ENCODE measurements at places on chromosomes 1 and 21. TPM values are rescaled to one million over a fixed set of nuclear protein-coding genes. Genes with fewer than 3 reads are reported as not detected.

DNA sequence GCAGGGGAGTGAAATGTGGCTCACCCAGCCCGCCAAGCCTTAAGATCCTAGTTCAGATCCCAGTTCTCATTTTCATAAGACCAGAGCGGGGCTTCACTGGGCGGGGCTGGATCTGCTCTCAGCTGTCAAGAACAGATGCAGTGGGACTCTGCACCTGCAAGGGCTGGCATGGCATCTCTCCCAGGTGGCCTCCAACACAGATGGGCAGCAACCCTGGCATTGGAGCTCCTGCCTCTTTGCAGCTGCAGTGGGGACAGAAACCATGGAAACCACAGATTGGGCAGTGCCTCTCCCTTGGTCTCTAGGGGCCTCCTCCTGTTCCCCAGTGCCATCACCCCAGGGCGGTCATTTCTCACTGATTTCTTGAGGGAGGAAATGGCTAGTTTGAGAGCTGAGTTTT, 267.7 kb downstream of the PRDM2 start:
- no peak for DNase-seq

SPOCD1 gene
- 0.22 TPM for total RNA-seq

- DNase-seq: no peak
These were observed 11.6 kb downstream of the PEF1 start for GRCh38 chr1:31633117-31633516.

FMOD gene
- 173 TPM for total RNA-seq

DNA sequence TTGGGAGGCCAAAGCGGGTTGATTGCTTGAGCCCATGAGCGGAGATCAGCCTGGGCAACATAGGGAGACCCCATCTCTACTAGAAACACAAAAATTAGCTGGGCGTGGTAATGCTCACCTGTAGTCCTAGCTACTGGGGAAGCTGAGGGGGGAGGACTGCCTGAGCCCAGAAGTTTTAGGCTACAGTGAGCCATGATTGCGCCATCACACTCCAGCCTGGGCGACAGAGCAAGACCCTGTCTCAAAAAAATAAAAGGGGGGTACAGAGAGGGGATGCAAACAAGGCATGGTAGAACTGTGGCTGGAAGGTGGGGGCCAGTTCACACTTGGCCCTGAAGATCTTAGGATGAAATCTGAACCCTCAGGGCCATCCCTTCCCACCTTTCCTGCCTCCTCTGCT, 1.2 kb upstream of the C1orf210 start:
- no peak for DNase-seq

OR2T11 gene
- not detected for total RNA-seq

DNA sequence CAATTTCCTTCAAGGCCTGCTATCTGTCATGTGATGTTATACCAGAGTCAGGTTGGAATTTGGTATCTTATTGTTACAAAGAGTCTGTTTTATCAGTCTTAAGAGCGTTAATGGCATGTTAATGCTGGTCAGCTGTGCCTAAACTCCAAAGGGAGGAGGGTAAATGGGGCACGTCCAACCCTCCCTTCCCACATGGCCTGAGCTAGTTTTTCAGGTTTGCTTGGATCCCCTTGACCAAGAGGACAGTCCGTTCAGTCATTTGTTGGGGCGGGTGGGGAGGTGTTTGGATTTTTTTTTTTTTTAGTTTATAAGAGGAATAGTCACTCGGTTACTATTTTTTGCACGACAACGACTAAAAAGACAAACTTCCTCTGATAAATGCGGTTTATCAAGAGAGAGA, 63.8 kb upstream of the LYST start:
- peak; percentile 70 for DNase-seq

KCNN3 gene
- 5.6 TPM for total RNA-seq

DNA sequence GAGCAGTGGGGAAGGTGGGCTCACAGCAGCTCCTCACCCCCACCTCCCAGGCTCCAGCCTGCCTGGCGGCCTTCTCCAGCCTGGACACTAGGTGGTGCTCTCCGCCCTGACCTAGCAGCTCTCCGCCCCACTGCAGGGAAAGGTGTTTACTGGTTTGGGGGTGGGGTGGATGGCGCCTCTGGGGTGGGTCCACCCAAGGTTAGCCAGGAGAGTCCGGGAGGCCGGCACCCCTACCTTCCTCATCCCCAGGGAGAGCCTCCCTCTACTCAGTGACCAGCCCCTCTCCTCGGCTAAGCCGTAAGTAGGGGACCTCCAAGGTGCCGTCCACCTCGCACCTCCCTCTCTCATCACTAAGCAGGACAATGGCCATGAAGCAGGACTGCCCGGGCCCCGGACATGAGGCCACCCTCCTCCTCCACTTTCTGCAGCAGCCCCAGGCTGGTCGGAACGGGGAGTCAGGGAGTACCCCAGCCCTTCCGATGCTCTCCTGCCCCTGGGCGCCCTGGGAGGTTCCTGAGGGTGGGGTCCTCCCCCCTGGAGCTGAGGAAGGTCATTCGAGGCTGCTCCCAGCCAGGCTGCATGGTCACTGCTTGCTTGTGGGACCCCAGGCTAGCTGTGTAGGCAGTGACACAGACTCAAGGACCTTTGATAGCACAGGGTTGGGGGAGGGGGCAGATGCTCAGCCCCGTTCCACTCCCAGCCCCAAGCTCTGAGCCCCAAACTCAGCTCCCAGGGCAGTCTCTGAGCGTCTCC, 101.4 kb upstream of the VAMP3 start:
- DNase-seq: peak; percentile 43

C1orf87 gene
- not detected for total RNA-seq

SYTL1 gene
- 12.4 TPM for total RNA-seq

IL12RB2 gene
- total RNA-seq: 0.98 TPM

DNA sequence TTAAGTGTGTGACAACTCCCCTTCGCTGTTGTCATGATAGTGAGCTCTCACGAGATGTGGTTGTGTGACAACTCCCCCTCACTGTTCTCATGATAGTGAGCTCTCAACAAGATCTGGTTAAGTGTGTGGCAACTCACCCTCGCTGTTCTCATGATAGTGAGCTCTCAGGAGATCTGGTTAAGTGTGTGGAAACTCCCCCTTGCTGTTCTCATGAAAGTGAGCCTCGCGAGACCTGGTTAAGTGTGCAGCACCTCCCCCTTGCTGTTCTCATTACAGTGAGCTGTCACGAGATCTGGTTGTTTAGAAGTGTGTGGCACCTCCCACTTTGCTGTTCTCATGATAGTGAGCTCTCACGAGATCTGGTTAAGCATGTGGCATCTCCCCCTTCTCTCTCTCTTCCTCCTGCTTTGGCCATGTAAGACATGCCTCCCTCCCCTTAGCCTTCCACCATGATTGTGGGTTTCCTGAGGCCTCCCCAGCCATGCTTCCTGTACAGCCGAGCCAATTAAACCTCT, 25.1 kb upstream of the LSS start:
- no peak for DNase-seq

GRCh38 chr21:46655230-46655629, 19.8 kb downstream of the PRMT2 start:
- DNase-seq: no peak

TMEM240 gene
- total RNA-seq: 1.2 TPM

DNA sequence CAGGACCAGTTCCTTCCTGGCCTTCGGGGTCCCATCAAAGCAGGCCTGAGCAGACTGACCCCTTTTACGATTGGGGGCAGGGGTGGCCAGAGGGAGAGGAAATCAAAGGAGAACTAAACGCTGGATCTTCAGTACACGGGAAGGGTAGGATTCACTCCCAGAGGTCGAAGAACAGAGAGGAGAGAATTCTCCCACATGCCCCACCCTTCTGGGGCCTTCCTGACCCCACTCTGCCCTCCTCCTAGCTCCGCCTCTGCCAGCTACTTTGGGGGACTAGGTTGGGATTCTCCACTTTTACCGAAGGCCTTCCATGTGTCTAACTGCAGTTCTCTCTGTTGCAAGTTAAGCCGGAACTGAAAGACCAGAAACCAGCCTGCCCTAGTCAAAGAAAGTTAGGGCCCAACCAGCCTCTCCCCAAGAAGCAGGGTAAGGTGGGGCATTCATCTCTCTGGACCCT, 654 bp upstream of the ARHGEF2 start:
- no peak for DNase-seq

- peak; percentile 51 for DNase-seq
These were observed 6.2 kb downstream of the NECTIN4 start for GRCh38 chr1:161082996-161083747.

FOXD3 gene
- not detected for total RNA-seq

DNA sequence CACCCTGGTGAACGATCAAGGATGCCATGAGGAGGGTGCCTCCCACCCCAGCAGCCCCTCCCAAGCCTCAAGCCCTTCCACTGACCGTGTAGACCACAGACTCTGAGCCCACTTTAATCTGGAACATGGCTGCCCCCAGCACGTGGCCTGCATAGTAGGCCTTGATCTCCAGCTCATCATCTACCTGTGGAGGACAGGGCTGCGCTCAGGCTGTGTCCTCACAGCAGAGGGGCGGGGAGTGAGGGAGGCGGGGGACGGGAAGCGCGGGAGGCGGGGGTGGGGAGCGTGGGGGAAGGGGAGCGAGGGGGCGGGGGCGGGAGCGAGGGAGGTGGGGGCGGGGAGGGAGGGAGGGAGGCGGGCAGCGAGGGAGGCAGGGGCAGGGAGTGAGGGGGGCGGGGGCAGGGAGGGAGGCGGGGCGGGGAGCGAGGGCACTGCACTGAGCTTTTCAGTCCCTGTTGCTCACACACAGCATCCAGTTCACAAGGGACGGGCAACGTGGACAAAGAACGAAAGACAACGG, 7.1 kb downstream of the PUSL1 start:
- DNase-seq: no peak

- no peak for DNase-seq
These were observed 3933.6 kb downstream of the SRGAP2C start for GRCh38 chr1:125118147-125118993.

DNA sequence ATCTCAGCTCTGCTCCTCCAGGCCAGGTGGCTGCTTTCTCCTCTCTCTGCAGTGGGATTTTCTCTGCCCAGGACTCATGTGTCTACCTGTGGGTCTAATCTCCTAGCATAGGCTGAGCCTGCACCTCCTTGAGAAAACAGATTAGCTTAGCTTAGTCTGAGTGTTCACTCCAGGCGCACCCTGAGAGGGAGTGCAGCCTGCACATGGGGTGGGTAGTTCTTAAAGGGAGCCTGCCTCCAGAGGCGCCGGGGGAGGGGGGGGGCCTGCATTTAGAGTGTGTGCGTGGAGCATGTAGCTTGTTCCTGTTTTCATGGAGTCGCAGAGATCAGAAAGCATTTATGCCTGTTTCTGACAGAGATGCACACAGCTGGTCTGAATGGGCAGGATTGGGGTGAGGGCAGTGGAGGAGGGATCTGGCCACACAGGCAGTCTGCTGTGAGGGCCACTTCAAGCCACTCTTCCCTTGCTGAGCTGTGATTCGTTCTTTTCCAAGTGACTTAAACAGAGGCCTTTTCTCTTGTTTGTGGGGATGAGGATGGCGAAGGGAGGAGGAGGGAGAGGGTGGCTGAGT, 45.2 kb downstream of the GALNT2 start:
- peak; percentile 75 for DNase-seq
